Ovary (tissue), 10 donors: ENCODE measurements at places on chromosomes 11 and 22. TPM values are rescaled to one million over a fixed set of nuclear protein-coding genes. Genes with fewer than 3 reads are reported as not detected.

- DNase-seq, result no peak
Observed at GRCh38 chr11:19696904-19697303, 15.7 kb upstream of the NAV2 start.

GRCh38 chr11:1772270-1773130, 8.8 kb upstream of the CTSD start:
- DNase-seq, result peak; percentile 49

- DNase-seq, result no peak
Observed at GRCh38 chr11:4127357-4127756, 32.8 kb downstream of the RRM1 start.

- DNase-seq, result no peak
Observed at GRCh38 chr11:124081483-124081882, 33.8 kb upstream of the VWA5A start.

DNA sequence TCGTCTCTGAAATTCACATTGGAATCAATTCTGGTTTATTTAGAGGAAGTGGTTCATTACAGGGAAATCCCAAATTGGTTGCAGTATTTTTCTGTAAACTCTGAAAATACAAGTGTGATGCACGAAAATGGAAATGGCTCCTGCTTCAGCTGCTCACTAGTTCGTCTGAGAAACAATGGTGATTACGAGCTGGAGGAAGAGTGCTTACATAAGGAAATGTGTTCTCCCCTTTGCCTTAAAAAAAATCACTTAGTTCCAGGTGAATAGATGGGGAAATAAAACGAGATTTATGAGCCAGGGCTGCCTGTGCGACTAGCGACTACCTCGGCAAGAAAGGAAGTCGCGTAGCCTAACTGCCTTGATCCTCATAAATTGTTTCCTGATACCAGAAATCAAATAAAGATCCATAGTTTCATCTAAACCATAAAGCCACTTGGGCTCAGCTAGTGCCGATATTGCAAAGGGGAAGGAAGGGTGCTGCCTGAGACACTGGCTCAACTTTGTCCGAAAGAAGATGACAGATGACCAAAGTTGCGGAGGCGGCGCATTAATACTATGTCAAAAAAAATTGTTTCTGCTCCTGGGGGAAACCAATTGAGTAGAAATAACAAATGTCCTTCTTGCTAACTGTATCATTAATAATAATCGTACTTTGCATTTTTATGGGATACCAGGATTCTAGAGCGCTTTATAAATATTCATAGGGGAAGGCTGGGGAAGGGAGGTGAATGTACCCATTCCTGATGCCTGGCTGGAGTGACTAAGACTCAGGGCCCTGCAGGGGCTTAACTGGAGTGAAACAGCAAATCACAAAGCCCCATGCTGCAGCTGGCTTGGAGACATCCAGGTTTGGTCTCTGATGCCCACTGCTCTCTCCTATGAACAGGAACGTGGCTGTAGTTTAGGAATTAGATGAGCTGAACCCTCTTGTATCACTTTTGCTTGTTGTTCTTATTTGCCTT, 185.7 kb downstream of the BLID start:
- DNase-seq, result no peak

- DNase-seq, result peak; percentile 51
Observed at GRCh38 chr11:64234647-64235379, 429 bp downstream of the VEGFB start.

DNA sequence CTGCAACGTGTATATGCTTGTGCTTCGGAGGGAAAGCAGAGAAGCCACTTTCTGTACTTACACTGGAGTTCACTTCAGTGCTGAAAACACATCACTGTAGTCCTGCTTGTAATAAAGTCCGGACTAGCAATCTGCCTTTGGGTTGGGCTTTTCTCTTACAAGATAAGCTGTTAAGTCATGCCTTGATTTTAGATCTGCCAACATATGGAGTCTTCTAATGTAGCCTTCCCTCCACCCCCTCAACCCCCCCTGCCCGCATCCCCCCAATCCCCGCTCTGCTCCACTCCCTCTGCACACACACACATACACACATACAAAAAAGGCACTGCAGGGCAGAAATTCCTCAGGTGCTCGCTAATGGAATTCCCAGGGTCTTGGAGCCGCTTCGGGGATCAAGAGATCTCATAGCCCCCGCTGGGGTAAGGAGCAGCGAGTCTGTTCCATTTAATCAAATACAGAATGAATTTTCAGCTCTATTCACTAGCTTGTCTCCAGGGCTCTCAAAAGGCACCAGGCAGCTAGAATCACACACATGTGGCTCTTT, 3.4 kb downstream of the CDON start:
- no peak for DNase-seq

- no peak for DNase-seq
Observed at GRCh38 chr11:77064648-77065217, 2.0 kb upstream of the CAPN5 start.

DNA sequence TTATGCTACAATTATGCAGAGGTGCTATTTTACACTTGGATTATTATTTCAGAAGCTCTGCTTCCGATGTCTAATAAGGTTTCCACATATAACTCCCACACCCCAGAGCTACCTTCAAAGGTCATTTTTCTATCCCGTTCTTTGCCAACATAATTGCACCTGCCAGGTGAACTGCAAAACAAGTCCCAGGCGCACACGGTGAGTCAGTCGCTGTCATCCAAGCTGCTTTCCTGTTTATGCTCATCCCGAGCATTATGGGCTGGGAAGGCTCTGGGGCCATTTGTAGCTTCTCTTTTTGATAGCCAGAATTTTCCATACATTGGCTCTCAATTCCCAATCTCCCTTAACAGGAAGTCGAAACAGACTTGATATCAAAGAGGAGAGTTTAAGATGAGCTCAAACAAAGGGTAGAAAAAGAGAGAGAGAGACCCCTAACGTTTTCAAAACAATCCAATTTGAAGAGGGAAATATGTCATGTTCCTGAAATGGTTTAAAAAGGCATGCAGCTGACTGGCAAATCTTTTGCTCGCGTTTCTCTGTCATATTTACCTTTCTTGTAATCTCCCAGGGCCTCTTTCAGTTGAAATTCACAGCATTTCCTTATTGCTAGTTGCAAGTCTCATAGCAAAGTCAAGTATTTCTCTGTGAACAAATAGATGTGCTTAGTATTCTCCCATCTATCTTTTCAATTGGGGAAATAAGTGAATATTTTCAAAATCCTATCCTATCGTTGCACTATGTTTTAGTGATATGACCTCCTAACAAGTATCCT, 815.9 kb downstream of the KCNA4 start:
- DNase-seq, result no peak

GRCh38 chr11:26655287-26655686, 66.6 kb downstream of the SLC5A12 start:
- no peak for DNase-seq

DNA sequence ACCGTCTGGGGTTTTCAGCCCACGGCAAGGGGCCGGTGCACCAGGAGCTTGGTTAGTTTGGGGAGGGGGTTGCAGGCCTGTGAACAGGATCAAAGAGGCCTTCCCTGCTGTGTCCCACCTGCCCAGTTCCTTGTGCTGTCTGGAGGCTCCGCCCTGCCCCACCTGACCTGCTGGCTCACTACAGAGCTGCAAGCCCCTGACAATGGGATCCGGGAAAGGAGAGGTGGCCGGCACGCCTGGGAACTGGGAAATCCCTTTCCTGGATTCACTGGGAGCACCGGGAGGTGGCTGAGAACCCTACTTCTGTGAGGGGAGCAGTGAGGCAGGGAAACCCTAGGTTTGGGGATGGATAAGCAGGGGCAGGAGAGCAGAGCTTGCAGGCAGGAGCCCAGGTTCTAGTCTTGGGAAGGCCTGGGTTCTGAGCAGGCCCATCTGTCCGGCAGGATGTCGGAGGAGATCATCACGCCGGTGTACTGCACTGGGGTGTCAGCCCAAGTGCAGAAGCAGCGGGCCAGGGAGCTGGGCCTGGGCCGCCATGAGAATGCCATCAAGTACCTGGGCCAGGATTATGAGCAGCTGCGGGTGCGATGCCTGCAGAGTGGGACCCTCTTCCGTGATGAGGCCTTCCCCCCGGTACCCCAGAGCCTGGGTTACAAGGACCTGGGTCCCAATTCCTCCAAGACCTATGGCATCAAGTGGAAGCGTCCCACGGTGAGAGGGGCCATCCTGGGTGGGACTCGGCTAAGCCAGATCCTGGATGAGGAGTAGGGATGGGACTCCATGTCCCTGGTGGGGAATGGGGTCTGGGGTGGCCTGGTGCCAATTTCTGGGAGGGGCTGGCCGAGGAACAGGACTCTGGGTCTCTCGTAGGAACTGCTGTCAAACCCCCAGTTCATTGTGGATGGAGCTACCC, 786 bp downstream of the CAPN1 start:
- peak; percentile 54 for DNase-seq

DNA sequence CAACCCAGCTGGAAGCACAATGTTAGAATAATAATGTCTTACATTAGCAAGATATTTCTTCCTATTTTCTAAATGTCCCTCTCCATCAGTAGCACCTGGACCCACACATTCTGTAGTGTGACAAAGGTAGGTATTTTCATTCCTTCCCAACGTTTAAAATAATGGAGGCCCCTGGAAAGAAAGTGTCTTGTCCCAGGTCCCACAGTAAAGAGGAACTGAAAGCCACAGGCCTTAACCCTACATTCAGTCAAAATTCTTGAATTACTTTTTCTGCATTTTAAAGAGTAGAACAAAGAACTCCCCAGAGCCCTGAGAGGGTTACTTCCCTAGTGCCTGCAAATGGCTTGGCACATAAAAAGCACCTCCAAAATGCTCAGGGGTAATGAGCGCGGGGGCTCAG, 26.3 kb downstream of the OPCML start:
- DNase-seq, result no peak

MAML2 gene
- polyA plus RNA-seq, result 16.4 TPM

OR8G5 gene
- polyA plus RNA-seq, result not detected

NCR3LG1 gene
- 3.5 TPM for polyA plus RNA-seq

RBFOX2 gene
- 68.7 TPM for polyA plus RNA-seq
